ENCODE measurements at places on chromosomes 5 and 9.

DNA sequence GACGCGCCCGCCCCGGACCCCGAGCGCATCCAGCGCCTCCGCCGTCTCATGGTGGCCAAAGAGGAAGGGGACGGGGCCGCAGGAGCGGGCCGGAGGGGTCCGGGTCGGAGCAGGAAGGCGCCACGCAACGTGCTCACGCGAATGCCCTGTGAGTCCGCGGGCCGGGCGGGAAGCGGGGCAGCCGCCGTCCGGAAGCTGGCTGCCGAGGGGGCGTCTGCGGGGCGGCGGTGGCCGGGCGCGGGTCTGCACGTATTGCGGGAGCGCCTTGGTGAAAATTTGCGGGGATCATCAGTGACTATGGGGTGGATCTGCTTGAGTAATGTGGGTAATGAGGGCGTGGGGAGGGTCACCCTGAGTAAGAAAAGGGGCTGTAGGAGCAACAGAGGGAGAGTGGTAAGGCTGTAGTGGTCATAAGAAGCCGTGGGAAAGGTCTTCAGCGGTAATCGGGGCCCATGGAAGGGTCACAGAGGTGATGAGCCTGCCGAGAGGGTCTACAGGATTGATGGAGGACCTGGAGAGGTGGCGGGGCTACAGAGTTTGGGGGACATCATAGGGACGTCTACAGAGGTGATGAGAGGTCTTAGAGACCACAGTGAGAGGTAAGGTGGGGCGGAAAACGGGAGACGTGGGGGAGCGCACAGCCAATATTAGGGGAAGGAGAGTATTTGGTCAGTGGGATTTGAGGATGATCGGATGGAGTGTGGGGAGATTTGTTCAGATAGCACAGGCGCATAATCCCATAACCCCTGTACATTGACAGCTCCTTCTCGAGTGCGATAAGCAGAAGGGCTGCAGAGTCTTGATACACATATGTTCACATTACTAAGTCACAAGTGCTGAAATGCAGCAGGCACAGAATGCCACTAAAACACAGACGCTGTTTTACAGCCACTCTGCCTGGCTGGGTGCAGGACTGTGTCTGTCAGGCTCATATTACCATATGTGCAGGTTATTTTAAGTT is 819 bp downstream of the LSM11 start:
- no peak for DNase-seq

- no peak for DNase-seq
Measured at GRCh38 chr5:139743001-139743771, 52.4 kb upstream of the PSD2 start.

DNA sequence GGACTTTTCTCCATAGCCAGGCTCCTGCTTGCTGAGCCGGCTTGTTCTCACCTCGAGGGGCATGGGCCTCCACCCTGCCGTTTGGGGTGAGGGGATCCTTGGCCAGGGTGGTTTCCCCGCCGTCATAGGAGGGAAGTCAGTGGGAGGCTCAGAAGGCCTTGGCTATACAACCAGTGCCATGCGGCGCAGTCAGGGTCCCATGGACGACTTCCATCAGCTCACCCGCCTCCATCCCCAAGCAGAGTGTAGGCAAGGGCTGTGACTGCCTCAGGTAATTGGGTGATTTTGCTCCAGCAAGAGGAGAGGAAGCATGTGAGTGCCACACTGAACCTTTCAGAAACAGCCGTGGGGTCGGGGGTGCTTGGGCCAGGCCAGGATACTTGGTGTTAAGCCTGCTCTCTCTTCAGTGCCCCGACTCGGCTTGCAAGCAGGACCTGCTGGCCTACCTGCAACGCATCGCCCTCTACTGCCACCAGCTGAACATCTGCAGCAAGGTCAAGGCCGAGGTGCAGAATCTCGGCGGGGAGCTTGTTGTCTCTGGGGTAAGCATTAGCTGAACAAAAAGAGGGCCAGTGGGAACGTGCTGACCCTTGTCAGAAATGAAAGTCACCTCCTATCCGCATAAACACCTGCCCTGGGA is 57.2 kb upstream of the LRRTM2 start:
- no peak for DNase-seq

GRCh38 chr5:103428411-103428871 is 134.1 kb downstream of the NUDT12 start:
- DNase-seq = no peak

DNA sequence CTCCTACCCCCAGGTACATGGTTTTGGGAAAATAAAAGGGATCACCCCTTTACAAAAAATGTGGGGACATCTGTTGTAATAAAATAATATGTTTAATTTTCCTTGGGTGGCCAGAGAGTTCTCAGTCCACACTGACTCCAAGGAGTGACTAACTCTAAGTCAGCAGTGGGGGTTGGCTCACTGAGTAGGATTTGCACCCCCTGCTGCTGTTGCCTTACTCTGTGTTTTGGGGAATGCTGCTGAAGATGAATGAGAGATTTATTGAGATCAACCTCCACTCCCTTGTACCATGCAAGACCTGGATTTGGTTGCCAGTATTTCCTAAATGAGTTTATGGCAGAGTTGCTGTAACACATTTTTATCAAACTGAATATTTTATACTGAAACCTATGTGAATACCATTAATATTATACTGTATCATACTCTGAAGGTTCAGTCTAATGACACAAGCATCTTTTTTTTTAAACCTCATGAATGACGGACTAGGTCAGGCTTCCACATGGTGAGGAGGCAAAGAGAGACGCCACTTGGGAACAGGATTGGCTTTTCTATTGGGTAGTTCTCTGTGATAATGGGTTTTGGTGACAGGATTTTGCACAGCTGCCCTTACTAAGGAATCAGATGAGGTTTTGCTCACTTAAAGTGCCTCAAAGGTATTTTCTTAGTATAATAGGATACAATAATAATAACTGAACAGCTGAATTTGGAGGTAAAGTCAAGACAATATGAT is 121.3 kb upstream of the OSMR start:
- no peak for DNase-seq

DNA sequence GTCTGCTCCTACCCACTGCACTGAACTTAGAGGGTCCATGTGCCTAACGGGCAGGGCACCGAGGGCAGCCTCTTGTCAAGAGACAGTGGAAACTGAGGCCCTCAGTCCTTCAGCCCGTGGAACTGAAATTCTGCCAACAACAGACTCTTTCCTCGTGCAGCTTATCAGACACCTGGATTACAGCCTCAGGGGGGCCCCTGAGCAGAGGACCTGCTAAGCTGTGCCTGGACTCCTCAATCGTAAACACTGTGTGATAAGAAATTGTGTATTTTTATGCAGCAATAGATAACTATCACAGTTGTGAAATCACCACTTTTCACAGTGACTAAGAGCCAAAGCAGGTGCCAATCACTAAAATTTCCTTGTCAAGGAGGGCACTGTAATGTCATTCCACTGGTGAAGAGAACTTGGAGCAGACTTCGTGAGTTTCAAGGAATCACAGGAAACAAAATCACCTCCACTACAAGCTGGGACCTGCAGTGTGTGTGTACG is 33.4 kb upstream of the CTSV start:
- DNase-seq = no peak

DNA sequence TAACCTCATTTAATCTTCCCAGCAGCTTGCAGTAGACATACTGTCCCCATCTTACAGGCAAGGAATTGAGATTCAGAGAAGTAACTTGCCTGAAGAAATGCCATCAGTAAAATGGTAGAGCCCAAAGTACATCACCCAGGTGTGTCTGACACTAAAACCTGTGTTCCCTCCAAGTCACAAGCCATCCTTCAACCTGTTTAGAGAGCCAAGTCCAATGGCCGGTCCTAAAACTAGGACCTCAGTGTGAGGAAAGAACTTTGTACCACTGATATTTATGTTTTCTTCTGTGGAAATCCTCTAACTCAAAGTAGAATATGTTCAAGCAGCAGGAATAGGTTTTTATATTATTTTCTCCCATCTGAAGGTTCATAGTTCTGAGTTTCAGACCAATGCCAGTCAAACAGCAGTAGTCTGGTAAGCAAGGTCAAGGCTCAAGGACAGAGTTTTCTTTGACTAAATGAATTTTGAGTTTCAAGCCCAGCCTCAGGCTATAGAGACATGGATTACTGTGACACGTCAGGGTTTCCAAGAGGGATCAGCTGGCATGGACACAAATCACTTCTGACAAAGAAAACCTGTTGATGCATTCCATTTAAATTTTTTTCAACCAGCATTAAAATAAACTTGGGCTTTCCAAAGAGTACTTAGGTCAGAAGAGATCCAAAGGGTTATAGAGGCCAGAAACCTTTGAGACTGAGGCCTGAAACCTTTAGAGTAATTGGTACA is 80.9 kb upstream of the PLPP6 start:
- DNase-seq = no peak

DNA sequence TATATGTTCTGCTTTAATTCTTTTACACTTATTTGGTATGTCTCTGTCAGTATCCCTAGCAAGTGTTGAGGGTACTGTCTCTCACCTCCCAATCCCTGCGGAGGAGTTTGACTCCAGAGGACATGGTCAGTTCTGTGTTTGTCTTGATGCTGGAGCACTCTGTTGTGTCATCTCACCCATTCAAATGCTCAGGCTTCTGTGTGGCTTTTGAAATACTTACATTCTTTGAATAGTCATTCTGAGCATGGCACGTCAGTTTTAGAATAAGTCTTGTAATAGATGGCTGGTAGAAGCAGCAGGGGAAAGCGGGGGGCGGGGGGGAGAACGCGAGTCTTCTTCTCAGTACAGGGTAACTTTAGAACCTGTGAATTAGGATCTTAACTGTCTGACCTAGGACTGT is 12.3 kb downstream of the MAST4 start:
- no peak for DNase-seq

DNA sequence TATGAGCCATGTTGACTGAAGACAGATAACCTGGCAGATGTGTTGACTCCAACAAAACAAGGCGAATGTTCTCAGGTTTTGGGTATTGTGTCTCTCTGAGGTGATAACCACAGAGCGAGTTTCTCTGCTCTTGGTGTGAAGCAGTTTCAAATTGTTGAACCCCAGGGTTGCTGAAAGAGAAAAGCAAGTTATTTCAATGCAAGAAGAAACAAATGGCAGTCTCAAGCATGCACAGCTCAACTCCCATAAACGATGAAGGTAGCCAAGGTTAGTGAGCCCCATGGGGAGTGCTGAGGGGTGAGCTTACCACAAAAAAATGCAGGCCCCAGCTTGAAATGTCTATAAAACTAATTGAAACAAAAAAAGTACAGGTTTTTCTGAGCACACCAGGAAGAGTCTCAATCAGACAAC is 220.8 kb upstream of the DAPK1 start:
- no peak for DNase-seq

- no peak for DNase-seq
Measured at GRCh38 chr5:1827886-1828397, 26.7 kb downstream of the NDUFS6 start.

GRCh38 chr9:86639287-86639686 is 285.1 kb upstream of the TUT7 start:
- DNase-seq = no peak

DNA sequence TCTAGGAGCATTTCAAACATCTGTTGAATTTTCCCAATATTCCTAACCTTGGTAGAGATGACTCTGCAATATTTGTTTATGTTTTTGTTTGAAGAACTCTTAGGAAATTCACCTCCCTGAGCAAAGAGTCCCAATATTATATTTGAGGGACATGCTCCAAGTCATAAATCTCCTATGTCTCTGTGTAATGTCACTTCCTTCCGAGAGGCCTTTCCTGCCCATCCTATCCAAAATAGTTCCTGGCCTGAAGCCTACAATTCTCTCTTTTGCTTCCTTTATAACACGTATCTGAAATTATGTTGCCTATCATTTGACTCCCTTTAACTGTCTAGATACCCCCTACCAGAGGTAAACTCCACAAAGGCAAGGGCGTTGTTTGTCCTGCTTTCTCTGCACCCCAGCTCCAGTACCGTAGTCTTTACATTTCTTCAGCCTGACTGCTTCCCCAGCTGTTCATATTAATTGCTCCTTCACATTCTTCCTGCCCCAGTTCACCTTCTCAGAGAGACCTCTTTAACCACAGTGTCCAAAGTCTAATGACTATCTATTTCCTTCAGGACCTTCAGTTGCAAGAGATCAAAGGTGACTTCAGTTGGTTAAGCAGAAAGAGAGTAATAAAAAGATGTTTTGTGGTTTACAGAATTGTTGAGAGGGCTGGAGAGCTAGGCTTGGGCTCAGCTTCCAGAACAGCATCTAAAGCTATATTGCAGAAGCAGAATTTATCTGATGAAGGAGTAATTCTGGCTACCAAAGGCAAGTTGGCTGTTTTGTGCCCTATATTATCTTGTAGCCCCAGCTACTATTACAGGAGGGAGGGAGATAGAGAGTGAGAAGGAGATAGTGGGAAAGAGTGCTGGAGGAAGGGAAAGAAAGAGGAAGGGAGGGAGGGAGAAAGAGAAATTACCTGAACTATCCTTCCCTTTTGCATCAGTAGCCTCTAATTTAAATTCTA is 109.3 kb upstream of the TMEM161B start:
- DNase-seq = no peak

DNA sequence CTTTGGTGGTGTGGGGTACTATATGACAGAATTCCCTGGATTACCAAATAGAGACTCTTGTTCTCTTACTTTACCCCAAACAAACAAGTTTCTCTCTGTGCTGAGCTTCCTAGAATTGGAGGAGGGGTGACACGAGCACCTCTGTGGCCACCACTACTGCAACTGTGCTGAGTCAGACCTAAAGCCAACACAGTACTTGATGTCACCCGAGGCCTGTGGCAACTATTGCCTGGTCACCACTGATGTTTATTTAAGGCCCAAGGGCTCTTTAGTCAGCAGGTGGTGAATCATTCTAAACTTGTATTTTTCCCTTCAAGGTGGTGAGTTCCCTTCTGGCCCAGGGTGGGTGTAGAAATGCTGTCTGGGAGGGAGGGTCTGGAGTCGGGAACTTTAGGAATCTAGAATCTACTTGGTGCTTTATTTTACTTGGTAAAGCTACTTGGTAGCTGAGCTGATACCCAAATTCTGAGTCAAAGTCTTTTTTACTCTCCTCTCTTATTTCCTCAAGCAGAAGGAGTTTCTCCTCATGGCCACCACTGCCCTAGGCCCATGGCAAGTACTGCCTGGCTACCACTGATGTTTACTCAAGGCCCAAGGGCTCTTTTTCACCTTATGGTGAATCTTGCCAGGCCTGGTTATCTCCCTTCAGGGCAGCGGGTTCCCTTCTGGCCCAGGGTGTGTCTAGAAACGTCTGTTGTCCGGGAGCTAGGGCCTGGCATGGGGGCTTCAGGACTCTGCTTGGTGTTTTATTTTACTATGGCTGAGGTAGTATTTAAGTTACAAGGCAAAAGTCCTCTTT is 9.8 kb downstream of the LURAP1L start:
- no peak for DNase-seq

GRCh38 chr5:149217096-149217802 is 54.4 kb upstream of the AFAP1L1 start:
- DNase-seq = no peak

- DNase-seq = no peak
Measured at GRCh38 chr9:114214181-114214580, 58.8 kb downstream of the COL27A1 start.

DNA sequence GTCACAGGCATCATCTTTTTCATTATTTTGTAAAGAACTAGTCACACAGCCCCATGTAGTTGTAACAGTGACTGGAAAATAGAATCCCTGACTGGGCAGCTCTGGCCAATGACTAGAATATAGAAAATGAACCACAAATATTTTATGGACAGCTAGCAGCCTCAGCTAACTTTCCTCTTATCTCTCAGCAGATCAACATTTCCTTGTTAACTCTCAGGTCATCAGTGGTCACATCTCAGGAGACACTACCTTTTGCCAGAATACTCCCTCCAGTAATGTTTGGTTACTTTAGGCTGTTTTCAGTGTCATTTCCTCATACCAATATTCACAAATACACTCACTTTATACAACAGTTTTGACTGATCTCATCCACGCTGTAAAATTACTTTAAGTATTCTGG is 43.9 kb downstream of the FAM169A start:
- DNase-seq = no peak

- no peak for DNase-seq
Measured at GRCh38 chr9:93111371-93112115, 15.5 kb downstream of the CARD19 start.
